Right lung (tissue), 10 donors: ENCODE measurements at places on chromosomes 5 and 9. TPM values are rescaled to one million over a fixed set of nuclear protein-coding genes. Genes with fewer than 3 reads are reported as not detected.

- DNase-seq: no peak
These were observed 148.1 kb downstream of the EBF1 start for GRCh38 chr5:158951436-158952247.

PCDHGA2 gene
- 3.0 TPM for polyA plus RNA-seq

DNA sequence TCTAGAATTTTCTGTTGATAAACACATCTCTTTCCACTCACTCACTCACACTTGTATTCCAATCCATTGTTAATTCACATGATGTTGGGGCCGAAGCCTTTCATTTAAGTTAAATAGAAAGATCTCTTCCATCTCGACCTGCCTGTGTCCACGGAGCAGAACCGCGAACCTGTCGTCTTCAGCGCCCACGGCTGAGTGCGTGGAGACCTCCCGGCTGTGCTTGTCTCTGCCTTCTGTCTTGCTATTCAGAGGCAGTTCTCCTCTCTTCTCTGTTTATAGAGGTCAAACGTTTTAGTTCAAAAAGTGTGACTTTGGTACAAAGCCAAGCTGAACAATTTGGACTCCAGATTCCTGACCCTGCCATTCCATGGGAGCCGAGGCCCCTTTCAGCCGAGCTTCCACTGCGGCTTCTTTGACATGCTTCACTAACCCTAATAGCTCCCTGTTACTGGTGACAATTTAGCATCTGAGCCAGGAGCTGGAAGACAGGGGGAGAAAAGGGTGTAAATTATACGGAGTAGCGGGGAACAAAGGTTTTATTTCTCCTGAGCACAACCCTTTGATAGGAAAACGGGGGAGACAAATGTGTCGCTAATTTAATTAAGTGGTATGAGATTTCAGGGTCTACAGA, 314.4 kb upstream of the IRX4 start:
- no peak for DNase-seq

RGS7BP gene
- 17.6 TPM for polyA plus RNA-seq

GRCh38 chr5:80654054-80654390, 430 bp upstream of the MSH3 start:
- no peak for DNase-seq

DNA sequence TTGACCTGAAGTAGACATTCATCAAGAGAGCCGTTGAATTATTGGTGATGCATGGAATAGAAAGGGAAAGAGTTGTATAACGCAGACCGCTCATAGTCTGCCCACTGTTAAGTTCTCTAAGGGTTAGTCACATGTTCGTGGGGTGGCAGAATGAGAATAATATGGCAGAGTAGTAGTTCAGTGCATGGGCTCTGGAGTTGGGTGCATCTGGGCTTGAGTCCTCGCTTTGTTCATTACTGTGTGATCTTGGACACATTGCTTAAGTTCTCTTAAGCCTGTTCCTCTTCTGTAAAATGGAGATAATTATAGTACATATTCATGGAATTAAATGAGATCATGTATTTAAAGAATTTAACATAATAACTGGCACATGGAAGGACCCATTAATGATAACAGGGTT, 23.6 kb downstream of the TNPO1 start:
- no peak for DNase-seq

GRCh38 chr5:33339413-33339812, 101.4 kb upstream of the TARS1 start:
- DNase-seq: no peak

KCNN2 gene
- 4.6 TPM for polyA plus RNA-seq

GRCh38 chr5:158246661-158247060, 387.7 kb upstream of the CLINT1 start:
- no peak for DNase-seq

GARIN3 gene
- polyA plus RNA-seq: not detected

CYSRT1 gene
- polyA plus RNA-seq: 2.0 TPM

CDH18 gene
- 1.0 TPM for polyA plus RNA-seq

DNA sequence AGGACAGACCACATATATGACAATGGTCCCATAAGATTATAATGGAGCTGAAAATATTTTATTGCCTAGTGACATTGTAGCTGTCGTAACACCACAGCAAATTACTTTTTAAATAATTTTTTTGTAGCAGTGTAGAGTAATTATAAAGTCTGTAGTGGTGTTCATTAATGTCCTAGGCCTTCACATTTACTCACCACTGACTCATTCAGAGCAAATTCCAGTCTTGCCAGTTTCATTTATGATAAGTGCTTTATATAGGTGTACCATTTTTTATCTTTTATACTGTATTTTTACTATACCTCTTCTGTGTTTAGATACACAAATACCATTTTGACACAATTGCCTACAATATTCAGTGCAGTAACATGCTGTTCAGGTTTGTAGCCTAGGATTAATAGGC, 67.6 kb downstream of the TLE4 start:
- no peak for DNase-seq

TAF11L13 gene
- not detected for polyA plus RNA-seq

MYOZ3 gene
- 13.3 TPM for polyA plus RNA-seq

DNA sequence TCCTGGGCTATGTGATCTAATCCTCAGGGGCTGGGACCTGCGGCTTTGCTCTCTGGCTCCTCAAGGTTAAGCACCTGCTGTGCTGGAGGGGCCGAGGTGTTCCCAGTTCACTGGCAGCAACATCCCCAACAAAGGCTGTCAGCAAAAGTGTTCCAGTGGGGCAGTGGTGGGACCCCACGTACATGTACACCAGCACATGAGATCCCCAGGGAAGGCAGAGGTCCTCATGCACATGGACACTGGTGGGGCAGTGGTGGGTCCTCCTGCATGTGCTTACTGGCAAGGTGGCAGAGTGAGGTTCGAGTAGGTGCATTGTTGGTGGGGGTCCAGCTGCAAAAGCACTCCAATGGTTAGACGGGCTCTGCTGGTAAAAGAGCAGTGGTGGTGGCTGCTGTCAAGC, 255.6 kb upstream of the MPDZ start:
- DNase-seq: no peak

DNA sequence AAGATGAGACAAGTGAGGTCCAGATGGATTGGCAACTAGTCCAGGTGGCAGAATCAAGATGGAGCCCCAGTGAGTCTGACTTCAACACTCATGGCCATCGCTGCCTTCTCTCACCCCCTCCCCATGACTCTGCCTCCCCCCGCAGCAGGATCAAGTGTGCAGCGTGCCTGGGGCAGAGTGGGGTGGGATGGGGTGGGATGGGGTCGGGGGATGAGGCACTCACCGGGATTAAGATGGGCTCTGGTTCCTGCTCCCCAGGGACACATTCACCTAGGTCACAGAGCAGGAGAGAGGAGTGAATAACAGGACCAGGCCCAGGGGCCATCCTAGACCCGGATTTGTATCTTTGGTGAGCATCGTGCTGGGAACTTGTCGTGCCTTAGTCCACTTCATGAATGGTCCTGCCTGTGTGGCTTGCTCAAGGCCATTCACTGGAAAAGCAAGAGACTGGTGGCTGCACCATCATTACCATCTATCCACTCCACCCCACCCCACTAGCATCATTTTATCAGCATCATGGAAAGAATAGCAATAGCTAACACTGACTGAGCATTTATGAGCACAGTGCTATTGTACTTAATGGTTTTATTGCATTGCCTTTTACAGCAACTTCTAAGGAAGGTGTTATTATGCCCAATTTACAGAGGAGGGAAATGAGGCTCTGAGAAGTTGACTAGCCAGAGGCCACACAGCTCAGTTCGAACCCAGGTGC, 8.5 kb downstream of the AMBP start:
- no peak for DNase-seq

DNA sequence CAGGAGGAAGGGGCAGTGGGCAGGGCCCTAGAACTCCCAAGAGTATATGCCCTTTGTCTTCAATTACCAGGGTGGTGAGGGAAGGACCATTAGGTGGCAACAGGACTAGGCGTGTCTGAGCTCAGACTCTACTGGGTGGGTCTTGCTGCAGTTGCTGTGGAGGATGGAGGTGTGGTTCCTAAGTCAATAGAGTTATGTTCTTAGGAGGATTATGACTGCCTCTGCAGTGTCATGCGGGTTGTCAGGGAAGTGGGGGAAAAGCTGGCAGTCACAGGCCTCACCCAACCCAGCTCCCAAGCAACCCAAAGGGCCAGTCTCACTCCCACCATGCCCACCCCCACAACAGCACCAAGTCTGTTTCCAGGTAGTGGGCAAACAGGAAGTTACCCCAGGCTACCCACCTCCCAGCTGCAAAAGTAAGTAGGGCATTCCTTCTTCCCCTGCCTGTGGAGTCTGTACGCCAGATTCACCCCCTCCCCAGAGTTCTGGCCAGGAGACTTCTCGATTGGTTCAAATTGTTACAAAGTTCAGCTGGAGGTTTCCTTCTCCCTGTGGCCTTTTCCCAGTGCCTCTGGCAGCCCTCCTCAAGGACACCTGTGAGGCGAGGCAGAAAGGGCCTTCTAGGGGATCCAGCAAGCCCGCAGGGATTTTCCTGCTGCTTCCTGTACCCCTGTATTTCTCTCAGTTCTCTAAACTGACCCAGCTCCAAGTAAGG, 145.3 kb downstream of the HINT1 start:
- DNase-seq: no peak

- peak; percentile 73 for DNase-seq
These were observed 63.4 kb downstream of the AUH start for GRCh38 chr9:91298311-91298710.
